ENCODE measurements at places on chromosomes 12 and 14.

GRCh38 chr14:100030452-100031153, 34.6 kb upstream of the EVL start:
- DNase-seq: no peak

DNA sequence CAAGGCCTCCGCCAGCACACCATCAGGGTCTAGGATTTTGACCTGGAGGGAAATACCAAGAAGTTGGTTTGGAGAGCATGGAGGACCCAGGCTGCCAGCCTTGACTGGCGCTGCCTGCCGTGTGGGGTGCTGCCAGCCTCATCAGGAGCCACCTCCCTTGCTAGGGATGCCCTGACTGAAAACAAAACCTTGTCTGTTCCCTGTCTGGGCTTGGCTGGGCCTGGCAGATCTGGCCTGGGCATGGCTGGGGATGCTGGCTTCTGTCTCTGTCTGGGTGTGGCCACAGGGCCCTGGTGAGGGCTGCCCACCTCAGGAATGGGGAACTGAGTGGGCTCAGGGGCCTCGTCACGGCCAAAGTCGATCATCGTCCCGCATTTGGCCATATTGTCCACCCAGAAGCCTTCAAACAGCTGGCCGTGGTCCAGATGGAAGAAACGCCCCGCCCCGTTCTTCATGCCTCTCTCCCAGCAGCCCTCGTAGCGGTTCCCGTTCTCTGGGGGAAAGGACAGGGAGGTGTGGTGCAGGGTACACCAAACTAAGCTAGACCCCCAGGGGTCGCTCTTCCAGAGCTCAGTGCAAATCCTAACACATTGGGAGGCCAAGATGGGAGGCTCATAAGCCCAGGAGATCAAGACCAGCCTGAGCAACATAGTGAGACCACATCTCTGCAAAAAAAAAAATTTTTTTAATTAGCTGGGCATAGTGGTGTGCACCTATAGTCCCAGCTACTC, 16.5 kb downstream of the MORN3 start:
- no peak for DNase-seq

- DNase-seq: no peak
Observed at GRCh38 chr14:96225745-96226151, 21.1 kb downstream of the BDKRB2 start.

GRCh38 chr14:85454226-85454813, 75.6 kb upstream of the FLRT2 start:
- DNase-seq: no peak

GRCh38 chr12:116709768-116710167, 28.1 kb downstream of the SPRING1 start:
- no peak for DNase-seq

- peak; percentile 69 for DNase-seq
Observed at GRCh38 chr14:22871224-22872032, at the start of gene LRP10. LRP10 (plus strand) TSS chr14:22871740; CDS start chr14:22872304, 564 bp downstream.

DNA sequence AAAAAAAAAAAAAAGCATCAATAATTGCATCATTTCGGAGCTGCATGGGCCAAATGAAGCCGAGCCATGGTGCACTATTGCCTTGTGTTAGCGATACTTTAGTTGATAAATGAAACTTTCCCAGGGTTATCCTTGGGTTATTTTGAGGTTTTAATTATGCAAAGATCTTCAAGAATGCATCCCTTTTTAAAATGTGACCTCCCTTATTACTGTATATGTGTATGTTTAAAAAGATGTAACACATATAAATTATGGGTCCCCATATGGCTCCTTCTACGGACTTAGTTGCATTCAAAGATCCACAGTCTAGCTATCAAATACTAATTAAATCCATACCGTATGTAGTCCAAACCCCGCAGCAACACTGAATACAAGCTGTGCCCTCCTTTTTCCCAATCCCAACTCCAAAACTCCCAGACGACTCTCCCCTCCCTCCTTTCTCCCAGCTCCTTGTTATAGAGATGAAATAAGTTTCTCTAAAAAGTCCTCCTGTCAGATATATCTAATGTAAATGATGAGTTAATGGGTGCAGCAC, 129.3 kb upstream of the MAP1LC3B2 start:
- no peak for DNase-seq

DNA sequence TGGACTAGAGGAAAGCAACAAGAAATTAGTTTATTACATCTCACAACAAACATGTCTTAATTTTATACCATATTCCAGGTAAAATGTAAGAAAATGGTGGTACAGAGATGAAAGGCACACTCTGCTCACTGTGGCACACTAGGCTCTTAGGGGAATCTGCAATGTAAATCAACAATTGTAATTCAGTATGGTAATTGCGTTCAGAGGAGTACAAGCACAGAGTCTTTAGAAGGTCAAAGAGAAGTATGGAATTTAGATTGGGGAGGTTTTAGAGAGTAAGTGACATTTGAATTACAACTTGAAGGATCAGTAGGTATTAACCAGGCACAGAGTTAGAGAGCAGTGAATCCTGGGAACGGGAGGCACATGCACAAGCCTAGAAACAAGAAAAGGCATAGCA, 694.0 kb upstream of the USP15 start:
- DNase-seq: no peak

GRCh38 chr12:64142784-64143183, 79.3 kb downstream of the KICS2 start:
- no peak for DNase-seq

DNA sequence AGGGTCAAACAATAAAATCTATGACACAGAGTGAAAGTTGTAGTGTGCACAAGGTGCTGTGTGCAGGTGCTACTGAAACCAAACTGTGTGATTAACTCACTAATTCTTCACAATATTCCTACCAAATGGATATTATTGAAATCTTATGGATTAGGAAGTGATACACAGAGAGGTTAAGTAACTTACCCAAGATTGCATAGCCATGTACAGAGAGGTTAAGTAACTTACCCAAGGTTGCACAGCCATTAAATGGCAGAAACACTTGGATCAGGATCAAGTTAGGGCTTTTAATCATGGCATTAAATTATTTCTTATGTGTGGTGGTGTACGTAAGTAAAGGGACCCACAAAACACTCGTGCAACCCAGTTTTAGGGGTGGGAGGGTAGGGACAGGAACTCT, 771.4 kb downstream of the AACS start:
- no peak for DNase-seq

DNA sequence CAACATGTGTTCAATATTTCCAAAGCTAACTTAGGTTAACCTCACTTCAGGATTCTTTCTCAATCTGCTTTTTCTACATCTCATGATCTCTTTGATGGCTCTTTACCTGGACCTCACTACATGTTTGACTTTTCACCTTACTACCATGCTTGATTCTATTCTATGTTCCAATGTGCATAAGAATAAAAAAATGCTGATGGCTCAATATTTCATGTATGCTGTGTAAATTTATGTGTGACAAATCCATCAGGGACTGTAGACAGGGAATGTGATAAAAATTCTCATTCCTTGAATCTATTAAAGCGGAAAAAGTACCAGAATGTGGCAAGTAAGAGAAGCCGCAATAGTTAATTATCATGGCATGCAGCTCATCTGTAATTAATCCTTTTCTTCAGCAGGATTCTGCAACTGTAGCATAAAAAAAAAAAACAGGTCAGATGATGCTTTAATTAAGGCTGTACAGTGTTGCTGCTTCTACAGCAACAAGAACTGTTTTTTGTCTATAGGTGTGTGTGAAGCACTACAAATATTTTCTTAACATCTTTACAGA, 276.9 kb upstream of the PRKD1 start:
- DNase-seq: no peak

DNA sequence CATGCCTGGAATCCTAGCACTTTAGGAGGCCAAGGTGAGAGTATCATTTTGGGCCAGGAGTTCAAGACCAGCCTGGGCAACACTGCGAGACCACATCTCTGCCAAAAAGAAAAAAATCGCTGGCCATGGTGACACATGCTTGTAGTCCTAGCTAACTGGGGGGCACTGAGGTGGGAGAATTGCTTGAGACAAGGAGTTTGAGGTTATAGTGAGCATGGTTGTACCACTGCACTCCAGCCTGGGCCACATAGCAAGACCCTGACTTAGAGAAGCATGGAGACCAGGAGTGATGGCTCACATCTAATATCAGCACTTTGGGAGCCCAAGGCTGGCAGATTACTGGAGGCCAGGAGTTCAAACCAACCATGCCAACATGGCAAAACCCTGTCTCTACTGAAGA, 9.2 kb downstream of the PTGES3 start:
- no peak for DNase-seq

GRCh38 chr12:42296503-42297109, 29.3 kb downstream of the ZCRB1 start:
- no peak for DNase-seq

- DNase-seq: no peak
Observed at GRCh38 chr12:2819810-2820209, 7.3 kb downstream of the ITFG2 start.

GRCh38 chr12:58926586-58926985, 6.3 kb upstream of the LRIG3 start:
- DNase-seq: no peak
